Activated CD4-positive, alpha-beta T cell treated with anti-CD3 and anti-CD28 coated beads for 1 hour (primary cell): ENCODE measurements at places on chromosomes 2 and 18.

DNA sequence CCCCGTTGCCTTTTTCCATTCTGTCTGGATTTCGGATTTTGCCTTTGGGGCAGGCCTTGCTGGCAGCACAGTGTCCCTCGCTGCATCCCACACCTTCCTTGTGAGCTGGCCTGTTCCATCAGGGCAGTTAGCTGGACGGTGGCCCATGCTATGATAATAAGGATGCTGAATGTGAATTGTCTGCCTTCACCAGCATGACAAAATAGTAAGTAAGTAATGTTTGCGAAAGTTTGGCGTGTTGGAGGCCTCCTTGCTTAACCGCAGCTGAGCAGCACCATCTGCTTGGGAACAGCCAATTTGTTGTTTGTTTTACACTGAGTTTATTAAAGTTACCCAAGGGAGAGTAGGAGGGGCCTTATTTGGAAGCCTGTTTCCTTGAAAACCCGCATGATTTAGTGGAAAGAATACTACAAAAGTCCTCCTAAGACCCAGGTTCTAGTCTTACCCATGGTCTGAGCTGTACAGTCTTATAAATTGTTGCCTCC lies 469.7 kb upstream of the FANCL start:
- DNase-seq: no peak

DNA sequence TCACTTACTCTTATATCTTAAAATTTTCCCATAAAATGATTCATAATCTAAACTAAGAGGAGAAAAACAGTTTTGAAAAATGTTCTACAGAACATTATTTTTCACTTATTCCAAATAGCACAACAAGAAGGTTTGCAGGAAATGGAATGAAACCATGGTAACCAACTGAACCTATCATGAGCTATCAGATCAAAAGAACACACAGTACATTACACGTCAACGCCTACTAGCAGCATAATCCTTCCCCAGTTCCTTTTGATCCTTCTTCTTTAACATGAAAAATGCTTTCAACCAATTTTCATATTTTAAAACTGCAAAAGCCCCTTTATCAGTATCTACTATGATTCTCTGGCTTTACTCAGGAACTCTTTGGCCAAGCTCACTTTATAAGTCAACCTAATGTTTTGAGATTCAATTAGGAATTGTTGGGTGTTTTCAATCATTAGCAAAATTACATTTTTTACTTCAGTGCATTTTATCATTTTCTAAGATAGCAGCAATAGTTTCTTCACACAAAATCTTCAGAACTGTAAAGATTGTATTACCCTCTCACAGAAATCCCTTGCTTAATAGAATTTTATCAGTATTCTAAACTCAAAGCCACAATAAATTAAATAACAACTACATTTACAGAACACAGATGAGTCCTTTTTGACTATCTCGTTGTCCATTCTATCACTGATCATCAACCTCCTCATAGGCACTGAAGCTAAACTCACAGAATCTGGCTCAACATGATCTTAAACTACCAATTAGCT lies 102.5 kb downstream of the CHN1 start:
- no peak for DNase-seq

- no peak for DNase-seq
Measured at GRCh38 chr18:55229682-55230081, 270.4 kb upstream of the CCDC68 start.

DNA sequence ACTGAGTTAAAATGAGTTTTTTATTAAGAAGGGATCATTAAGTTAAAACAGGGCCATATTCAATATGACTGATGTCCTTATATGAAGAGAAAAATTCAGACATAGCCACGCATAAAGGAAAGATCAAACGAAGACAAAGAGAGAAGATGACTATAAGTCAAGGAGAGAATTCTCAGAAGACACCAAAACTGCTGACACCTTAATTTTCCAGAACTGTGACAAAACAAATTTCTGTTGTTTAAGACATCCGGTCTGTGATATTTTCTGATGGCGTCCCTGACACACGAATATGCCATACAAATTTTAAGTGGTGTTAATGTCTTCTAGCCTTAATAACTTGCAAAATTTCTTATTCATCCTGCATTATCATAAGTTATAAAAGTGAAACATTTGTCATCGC lies 1325.2 kb upstream of the DDX18 start:
- DNase-seq: no peak
